ENCODE measurements at places on chromosomes 7 and 10.

DNA sequence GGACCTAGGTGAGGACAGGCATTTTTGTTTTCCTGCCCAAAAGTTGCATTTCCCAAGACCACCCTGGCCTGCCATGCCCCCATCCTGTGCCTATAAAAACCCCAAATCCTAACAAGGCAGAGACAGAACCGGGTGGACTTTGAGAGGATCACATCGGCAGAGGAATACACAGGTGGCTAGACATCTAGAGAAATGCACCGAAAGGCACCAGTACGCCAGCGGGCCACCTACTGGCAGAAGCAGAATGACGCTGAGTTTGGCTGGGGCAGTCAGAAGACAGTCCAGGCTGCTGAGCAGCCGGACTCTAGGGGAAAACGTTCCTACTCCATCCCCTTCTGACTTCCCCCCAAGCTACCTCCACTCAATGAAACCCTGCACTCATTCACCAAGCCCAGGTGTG lies 2.8 kb downstream of the AKR1C4 start:
- DNase-seq = no peak

DNA sequence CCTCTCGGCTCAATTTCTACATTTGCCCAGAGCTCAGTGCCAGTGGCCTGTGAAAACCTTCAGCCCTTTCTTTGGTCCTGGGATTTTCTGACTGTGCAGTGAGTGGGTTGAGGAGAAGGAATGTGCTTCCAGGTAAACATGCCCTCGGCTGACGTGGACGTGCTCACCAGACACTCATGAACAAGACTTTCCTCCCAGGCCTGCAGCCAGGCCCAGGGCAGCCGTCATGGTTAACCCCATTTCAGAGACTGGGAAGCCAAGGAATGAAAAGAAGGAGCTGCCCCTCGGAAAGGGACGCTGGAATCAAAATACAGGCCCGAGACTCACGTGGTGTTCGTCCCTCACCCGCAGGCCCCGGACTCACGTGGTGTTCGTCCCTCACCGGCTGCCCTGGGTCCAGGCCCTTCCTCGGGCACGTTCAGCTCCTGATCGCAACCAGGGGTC lies 8.8 kb upstream of the CALML5 start:
- no peak for DNase-seq

- peak; percentile 79 for DNase-seq
Observed at GRCh38 chr7:37342688-37343471, 105.8 kb downstream of the ELMO1 start.

- no peak for DNase-seq
Observed at GRCh38 chr7:157831143-157831905, 494.5 kb downstream of the DNAJB6 start.

DNA sequence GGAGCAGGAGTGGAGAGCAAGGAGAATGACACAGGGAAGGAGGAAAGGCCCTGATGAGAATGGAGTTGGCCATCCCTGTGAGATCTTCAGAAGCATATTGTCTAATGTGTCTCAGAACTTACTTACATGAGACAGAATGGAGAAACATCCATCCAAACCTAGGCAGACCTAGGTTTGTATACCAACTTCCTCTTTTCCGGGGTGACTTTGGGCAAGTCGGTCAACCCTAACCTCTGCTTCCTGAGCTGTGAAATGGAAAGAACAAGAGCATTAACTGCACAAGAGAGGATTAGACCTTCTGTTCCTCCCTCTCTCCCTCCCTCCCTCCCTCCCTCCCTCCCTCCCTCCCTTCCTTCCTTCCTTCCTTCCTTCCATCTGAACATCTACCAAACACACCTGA lies 4.5 kb downstream of the GHRHR start:
- no peak for DNase-seq

GRCh38 chr7:23654508-23654907 lies 25.5 kb upstream of the FAM221A start:
- no peak for DNase-seq

GRCh38 chr7:81604808-81605174 lies 165.1 kb downstream of the HGF start:
- no peak for DNase-seq

GRCh38 chr10:36221101-36221500 lies 579.0 kb upstream of the FZD8 start:
- no peak for DNase-seq

DNA sequence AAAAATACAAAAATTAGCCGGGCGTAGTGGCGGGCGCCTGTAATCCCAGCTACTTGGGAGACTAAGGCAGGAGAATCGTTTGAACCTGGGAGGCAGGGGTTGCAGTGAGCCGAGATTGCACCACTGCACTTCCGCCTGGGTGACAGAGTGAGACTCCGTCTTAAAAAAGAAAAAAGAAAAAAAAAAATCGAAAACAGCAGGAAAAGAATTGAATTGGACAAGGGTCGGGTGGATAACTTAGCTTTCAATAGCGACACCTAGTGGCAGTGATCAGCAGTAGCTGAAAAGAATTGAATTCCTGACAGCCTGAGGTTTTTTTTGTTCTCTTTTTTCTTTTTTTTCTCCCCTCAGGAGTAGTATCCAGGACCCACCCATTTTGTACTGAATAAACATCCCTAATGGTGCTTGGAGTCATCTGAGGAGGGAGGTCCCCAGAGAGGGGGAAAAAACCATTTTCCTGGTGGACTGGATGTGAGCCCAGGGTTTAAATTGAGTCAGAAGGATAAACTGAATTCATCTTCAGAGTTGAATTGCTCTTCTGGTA lies 55.1 kb downstream of the CYCS start:
- DNase-seq = peak; percentile 37

GRCh38 chr10:14499601-14499904 lies 168.8 kb upstream of the FRMD4A start:
- no peak for DNase-seq

- no peak for DNase-seq
Observed at GRCh38 chr10:71461457-71461856, 64.7 kb downstream of the CDH23 start.

DNA sequence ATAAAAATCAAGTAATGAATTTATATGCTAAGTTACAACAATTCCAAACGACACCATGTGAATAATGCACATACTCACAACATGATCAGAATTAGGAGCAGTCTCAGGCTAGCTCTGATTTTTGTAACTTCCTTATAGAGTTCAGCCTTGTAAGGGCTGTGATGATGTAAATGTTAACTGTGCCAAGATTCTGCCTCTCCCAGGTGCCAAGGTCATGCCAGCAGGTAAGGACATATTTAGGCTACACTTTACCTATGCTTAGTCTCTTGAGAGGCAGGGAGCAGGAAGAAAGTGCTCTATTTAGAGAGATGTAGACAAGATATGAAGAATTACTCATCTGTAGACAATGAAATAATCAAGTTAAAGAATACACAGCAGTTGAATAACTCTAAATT lies 53.6 kb upstream of the AGR3 start:
- DNase-seq = no peak

GRCh38 chr10:127890832-127891334 lies 1.9 kb downstream of the CLRN3 start:
- no peak for DNase-seq

DNA sequence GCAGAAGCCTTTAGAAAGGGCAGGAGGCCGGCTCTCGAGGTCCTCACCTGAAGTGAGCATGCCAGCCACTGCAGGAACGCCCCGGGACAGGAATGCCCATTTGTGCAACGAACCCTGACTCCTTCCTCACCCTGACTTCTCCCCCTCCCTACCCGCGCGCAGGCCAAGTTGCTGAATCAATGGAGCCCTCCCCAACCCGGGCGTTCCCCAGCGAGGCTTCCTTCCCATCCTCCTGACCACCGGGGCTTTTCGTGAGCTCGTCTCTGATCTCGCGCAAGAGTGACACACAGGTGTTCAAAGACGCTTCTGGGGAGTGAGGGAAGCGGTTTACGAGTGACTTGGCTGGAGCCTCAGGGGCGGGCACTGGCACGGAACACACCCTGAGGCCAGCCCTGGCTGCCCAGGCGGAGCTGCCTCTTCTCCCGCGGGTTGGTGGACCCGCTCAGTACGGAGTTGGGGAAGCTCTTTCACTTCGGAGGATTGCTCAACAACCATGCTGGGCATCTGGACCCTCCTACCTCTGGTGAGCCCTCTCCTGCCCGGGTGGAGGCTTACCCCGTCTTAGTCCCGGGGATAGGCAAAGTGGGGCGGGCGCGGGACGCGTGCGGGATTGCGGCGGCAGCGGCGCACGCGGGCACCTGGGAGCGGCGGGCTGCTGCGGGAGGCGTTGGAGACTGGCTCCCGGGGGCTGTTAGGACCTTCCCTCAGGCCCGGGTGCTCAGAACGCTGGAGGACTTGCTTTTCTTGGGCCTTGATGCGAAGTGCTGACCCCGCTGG lies at the start of gene FAS:
FAS (plus strand) TSS at position 415 of the 777 bp plus-strand sequence; CDS start at position 494, 79 bp downstream.
- DNase-seq = peak; percentile 85

- DNase-seq = no peak
Observed at GRCh38 chr7:138089080-138089901, 13.0 kb downstream of the AKR1D1 start.

DNA sequence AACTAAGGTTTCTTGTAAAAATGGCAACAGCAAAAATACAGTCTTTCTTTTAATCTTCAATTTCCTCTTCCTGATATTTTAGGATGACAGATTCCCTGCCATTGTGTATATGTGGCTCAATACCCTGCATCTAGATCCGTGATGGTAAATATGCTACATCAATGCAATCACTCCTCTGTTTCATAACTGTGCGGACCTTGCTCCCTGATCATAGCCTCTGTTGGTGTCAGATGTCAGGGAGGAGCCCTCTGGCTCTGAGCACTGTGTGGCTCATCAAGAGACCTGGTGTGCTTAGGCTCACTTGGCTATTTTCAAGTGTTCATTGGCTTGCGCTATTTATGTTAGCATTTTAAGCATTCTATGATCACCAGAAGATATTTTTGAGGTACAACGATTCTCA lies 33.0 kb upstream of the AGR3 start:
- DNase-seq = no peak

GRCh38 chr7:100745184-100745583 lies 11.8 kb downstream of the ZAN start:
- DNase-seq = peak; percentile 26

GRCh38 chr7:76191783-76192240 lies 9.9 kb upstream of the SRRM3 start:
- DNase-seq = no peak

DNA sequence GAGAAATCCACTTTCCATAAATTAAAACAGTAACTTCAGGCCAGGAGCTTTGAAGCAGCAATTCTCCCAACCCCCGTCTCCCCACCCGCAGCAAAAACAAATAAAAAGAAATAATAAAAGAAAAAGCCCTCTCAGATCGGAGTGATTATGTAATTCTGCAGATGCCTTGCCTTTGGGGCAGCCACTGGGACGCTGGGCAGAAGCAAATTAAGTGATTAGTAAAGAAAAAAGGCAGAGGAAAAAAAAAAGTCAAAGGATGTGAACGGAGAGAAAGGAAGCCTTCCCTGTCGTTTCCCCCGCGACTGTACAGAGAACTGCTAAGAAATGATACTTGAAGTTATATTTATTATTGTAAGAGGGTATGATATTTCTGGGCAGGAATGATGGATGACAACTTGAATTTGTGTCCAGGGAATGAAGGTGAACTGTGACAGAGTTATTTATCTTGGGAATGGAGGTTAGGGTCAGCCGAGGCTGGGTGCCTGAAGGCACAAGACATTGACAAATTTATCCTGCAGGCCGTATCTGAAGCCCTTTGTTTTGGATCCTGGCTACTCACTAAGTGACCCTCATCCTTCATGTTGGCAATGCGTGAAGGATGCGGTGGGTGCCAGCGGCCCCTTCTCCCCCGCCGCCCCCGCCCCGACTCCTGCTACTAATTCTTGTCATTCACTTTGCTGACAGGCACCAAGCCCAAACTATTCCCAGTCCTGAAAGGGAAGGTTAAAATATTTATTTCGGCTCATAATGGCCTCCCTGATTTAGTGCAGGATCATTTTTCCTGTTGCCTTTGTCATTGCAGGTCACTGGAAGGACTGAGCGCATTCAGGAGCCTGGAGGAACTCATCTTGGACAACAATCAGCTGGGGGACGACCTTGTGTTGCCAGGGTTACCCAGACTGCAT lies 604.0 kb downstream of the LRMDA start:
- DNase-seq = no peak

All from activated T-cell treated with anti-CD3 and anti-CD28 coated beads, Interleukin-2, amount 50 U/mL, for 48 hours (primary cell).